ENCODE measurements at places on chromosomes 2 and 18.
A peak's percentile ranks its signal among the peaks of the same experiment; 100 is the strongest.

GRCh38 chr2:98683728-98684127 lies 47.2 kb downstream of the MGAT4A start:
- DNase-seq = no peak

- peak; percentile 50 for DNase-seq
These were observed 117.6 kb upstream of the SPATS2L start for GRCh38 chr2:200188876-200189275.

GRCh38 chr2:6215053-6215452 lies 522.9 kb downstream of the SOX11 start:
- no peak for DNase-seq

DNA sequence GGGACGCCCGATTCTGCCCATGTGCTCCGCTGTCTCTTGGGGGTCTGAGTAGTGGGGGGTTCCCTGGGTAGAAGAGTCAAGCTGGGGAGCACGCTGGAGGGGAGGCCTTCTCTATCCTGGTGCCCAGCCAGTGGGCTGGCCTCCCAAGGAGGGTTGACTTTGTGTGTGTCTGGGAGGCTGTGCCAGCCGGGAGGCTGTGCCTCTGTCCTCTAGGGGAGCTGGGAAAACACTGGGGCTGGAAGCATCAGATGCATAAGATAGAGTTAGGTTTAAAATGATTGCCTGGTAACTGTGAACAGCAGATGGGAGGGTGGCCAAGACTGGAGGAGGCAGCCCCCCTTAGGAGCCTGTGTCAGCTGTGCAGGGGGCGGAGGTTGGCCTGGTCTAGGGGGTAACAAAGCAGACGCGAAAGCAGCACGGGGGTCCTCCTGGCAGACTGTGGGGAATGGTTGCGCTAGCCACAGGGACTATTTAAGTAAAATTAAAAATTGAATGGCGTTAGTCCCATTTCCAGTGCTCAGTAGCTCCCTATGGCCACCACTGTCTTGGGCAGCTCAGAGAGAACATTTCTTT lies 1.3 kb downstream of the ING5 start:
- DNase-seq = no peak

- DNase-seq = no peak
These were observed 79.5 kb downstream of the COX7A2L start for GRCh38 chr2:42281416-42282081.

GRCh38 chr2:100070078-100070477 lies 72.3 kb downstream of the AFF3 start:
- DNase-seq = peak; percentile 56

DNA sequence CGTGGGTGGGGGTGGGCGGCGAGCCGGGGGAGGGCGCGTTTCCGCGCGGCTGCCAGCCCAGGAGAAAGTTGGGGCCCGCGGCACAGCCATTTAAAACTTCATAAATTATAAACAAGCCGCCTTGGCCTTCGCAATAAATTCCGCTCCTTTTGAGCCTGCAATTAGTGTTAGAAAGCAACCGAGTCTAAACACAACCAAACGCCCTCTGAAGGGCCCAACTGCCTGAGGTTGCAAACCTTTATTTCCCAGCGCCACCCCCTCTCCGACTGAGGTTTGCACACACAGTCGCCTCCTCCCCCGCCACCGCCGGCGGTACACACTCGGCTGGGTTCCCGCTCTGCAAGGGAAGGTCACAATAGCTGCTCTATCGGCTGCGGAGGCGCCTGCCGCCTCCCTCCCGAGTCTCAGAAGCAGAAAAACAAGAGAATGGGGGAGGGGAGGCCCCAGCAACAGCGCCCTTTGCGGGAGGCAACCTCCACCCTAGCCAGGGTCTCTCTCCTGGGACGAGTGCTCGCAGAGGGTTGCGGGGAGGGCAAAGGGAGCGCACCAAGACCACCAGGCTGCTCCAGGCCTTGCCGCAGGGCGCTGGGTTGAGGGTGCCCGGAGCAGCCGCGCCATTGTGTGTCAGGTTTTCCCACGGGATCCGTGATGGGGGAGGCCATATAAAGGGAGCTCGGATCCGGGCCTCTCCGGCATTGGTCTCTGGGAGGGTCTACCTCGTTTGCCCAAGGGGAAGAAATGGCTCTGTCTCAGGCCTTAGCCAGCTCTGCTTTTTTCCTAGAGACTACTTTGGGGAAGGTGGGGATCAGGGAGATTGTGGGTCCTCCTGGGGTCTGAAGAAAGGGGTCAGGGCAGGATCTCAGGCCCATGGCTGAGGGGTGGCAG lies 13.4 kb upstream of the HOXD1 start:
- DNase-seq = no peak

GRCh38 chr18:56374007-56374655 lies 264.3 kb downstream of the TXNL1 start:
- no peak for DNase-seq

- DNase-seq = no peak
These were observed 301.6 kb downstream of the STK39 start for GRCh38 chr2:167945660-167946368.

- DNase-seq = no peak
These were observed 453.4 kb upstream of the SLC14A2 start for GRCh38 chr18:45161850-45162249.

DNA sequence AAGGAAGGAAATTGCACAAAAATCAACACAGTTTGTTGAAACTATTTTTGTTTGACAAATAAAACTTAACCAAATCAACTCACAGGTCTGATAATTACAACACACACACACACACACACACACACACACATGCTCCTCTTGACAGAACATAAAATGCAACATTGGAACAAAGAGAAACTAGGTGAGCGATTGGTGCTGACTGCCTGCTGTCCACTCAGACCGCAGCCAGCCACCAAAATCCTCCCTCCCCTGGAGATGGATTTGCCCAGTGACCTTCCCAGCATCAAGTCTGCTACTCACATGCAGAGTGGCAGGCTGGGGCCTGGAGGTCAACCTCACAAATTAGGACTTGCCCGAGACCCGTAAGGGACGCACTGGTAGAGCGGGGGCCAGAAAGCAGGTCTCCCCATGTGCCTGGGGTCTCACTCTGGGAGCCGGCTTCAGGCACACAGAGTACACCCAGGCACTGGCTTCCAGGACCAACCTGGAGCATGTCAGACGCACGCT lies 61.4 kb downstream of the DIPK1C start:
- DNase-seq = no peak

GRCh38 chr2:85173909-85174308 lies 40.7 kb downstream of the TCF7L1 start:
- peak; percentile 47 for DNase-seq

DNA sequence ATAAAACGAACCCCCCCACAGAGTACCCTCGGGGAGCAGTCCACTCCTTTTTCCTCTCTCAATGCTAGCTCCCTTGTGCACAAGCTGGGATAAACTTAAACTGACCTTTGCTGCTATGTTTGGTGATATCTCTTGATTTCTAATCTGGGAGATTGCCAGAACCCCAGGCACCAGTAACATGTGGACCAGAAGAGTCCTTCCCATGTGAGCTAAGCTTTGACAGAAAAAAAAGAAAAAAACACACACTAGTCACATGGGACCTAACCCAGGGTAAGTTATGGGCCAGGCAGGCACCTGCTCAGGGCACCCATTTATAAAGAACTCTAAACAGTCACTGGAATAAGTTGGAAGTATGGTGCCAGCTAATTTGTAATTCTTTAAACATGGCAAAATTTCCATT lies 242.6 kb downstream of the EN1 start:
- DNase-seq = no peak

Measured in fibroblast of upper back skin (primary cell).